HT1080 (cell line): ENCODE measurements at places on chromosomes 2 and 18. TPM values are rescaled to one million over a fixed set of nuclear protein-coding genes. Genes with fewer than 3 reads are reported as not detected.

DNA sequence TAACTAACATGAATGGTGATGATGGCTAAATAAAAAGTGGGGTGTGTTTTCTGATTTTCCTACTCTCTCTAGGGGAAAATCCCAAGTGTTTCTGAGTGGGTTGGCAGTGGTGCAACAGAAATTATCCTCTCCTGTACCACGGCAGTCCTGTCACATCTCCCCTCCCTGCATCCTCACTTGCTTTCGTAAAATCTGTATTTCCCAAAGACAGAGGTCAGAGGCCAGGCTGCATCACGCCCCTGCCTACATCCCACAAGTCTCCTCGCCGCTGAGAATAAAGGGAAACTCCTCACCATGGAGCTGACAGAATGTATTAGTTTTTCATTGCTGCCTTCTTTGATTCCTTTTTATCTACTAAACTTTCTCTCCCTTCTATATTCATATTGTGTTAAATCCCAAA lies 13.1 kb downstream of the FBLN7 start:
- no peak for DNase-seq

DNA sequence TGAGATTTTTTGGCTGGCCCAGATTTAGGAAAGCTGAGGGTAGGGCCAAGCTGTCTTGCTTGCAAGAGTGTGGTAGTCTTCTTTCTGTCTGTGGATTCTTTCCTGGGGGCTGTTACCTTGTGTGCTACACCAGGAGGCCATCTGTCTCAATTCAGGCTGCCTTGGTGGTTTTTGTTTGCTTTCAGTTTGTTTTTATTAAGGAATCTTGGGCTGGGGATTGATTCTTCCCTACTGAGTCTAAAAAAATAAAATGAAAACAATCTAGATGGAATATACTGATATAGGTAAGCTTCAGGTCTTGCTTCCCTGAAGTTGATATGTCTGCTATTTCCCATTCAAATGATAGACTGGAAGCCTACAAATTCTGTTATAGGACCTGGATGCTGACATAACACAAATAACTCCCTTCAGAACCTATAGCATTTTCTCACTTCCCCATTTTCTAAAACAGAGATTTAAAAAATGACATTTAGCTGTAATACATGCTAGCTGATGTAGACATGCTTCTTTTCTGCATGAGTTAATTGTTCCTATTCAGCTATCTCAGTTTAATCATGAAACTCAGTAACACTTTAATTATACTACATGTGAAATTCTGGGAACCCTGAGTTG lies 5.3 kb downstream of the LHCGR start:
- no peak for DNase-seq

DNA sequence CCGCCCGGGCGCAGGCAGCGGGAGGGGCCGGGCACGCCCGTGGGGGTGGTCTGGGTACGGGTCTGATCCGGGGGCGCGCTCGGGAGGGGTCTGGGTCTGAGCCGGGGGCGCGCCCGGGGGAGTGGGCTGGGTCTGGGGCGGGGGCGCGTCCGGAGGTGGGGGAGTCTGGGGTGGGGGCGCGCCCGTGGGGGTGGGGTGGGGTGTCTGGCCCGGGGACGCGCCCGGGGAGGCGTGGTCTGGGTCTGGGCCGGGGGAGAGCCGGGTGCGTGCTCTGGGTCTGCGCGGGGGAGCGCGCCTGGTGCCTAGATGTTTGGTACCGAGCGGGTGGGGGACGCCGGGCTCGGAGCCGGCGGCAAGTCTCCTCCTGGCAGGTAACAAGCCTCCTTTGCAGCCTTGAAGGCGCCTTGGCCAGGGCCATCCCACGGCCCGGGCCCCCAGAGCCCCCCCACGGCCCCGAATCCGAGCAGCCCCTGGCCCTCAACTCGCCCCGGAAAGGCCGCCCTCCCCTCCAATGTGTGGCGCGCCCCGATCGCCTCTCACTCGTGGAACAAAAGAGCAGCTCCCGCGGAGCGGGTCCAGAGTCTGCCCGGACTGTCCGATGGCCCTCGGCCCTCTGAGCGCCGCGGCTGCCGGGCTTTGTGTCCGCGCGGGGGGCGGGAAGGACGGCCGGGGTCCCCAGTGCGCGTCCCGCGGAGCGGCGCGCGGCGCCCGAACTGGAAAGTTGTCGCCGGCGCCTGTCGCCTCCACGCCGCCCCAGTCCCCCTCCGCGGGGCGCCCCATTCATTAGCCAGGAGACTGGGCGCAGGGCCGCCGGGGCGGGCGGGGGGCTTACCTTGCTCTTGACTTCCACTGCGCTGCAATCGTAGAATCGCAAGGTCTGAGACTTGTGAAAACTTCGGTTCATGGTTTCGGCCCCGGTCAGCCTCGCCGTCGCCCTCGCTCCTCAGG lies 595 bp downstream of the PARD6G start:
- no peak for DNase-seq

GRCh38 chr2:196160946-196161345 lies 10.4 kb downstream of the STK17B start:
- no peak for DNase-seq

Gene C2orf81
- 0.37 and 2.2 TPM in 2 replicates for total RNA-seq
